ENCODE measurements at places on chromosomes 7 and 10.

GRCh38 chr10:17586821-17587234, 30.3 kb downstream of the HACD1 start:
- no peak for DNase-seq

DNA sequence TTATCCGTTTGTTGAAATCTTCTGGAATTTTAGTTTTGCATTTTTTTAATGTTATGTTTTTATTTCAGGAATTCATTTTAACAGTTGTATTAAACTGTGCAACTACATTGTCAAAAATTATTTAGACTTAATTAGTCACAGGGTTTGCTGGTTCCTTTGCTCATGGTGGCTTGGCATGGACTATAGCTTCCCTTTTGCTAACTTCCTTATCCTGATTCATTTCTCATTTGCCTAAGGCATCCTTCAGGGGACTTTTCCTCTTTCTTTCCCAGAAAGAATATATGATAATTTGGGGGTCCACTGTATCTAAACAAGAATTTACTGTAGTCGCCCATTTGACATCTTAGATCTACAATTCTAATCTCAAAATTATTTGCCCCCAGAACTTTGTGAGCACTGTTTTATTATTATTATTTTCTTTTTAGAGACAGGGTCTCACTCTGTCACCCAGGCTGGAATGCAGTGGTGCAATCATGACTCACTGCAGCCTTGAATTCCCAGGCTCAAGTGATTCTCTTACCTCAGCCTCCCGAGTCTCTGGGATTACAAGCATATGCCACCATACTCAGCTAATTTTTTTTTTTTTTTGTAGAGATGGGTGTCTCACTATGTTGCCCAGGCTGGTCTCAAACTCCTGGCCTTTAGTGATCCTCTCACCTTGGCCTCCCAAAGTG, 13.9 kb downstream of the FIGNL1 start:
- no peak for DNase-seq

- DNase-seq = no peak
Observed at GRCh38 chr7:134293002-134293740, 23.6 kb downstream of the SLC35B4 start.

DNA sequence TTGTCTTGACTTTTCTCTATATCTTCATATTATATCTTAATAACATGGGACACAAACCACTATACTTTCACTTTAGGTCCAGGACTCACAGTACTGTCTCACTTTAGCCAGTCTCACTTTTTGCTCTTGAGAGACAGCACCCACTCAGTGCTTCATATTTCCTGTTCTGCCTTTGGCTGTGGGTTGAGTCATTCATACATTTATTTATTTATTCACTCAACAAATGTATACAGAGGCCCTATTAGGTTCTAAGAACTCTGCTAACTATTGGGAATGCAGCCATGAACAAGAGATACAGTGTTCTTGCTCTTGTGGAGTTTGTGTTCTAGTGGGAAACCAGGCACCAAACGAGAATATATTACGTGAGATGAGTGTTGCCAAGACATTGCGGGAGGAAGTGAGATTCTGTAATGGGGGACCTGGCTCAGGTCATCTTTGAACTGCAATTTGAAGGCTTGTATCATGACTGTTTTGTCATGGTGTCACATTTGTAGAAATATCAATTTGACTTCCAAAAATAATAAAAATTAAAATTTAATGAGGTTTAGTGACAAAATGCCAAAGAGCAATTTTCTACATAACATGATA, 190.1 kb downstream of the SDHAF3 start:
- DNase-seq = no peak

- DNase-seq = no peak
Observed at GRCh38 chr7:44306606-44307005, 18.8 kb downstream of the CAMK2B start.

GRCh38 chr7:25944777-25945515, 207.1 kb upstream of the NFE2L3 start:
- DNase-seq = no peak

- no peak for DNase-seq
Observed at GRCh38 chr10:78450807-78451485, 417.3 kb downstream of the RPS24 start.

- no peak for DNase-seq
Observed at GRCh38 chr7:121916211-121916610, 43.2 kb downstream of the PTPRZ1 start.

- no peak for DNase-seq
Observed at GRCh38 chr7:99111591-99111990, 32.3 kb downstream of the SMURF1 start.

DNA sequence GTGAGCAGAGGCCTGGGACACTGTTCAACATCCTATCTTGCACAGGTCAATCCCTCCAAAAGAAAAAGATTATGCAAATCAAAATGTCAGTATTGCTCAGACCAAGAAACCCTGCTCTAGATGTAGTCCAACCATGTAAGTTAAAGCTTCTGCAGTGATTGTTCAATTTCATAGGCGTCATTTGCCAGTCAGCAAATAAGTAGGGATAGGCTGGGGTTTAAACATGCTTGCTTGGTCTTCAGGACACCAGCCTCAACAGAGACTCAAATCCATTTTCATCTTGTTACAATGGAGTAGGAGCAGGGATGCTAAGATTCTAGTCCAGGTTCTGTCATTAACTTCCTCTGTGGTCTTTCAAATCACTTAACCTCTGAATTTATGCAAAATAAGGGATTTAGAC, 89.1 kb downstream of the NRP1 start:
- no peak for DNase-seq

DNA sequence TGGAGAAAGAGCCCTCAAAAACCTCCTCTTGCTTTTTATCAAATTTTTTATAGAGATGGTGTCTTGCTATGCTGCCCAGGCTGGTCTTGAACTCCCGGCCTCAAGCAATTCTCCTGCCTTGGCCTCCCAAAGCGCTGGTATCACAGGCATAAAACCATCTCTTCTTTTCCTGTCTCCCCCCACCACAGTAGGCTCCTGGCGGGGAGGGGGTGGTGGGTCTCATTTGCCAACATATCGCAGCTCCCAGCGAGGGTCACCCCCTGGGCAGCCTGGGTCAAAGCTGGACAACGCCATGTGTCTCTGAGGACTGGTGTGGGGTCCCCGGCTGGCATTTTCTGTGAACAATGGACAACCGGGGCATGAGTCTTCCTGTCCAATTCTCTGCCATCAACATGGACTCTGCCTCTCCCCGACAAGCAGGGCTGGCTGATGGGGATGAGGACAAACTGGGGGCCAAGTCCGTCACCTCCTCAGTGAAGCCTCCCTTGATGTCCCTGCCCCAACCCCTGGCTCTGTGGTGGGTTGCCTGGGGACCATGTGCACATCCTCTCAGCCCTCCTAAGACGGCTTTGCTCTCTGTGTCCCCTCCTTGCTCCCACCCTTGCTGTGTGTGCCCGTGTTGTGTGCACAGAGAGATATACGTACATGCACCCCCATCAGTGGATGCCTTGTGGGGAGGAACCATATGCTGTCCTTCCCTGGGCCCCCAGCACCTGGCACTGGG, 86.4 kb upstream of the GNA12 start:
- DNase-seq = no peak

DNA sequence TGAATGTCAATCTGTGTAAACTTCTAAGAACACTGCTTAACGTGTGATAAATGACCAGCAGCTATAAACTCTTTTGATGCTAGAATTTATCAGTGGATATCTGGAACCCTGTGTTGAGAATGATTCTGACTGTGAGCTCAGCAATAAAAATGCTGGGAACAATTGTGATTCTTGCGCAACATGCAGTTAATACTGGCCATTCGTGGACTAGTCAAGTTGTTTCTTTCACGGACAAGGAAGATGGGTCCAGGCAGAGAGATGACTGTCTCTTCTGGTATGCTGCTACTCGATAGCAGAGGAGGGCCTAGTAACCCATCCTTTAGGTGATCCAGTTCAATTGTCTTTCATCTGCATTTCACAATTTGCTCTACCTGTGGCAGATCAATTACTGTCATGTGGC, 394.8 kb upstream of the IGFBP3 start:
- DNase-seq = no peak

DNA sequence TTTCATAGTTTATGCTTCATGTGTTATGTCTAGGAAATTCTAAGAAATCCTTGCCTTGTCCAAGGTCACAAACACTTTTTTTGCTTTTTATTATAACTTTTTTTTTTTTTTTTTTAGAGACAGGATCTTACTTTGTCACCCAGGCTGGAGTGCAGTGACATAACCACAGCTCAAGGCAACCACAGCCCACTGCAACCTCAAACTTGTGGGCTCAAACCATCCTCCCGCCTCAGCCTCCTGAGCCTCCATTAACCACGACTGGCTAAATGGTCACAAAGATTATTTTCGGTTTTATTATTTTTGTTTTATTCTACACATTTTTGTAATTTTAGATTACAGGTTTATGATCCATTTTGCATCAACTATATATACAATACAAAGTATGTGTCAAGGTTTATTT, 7.1 kb upstream of the FAM204A start:
- no peak for DNase-seq

DNA sequence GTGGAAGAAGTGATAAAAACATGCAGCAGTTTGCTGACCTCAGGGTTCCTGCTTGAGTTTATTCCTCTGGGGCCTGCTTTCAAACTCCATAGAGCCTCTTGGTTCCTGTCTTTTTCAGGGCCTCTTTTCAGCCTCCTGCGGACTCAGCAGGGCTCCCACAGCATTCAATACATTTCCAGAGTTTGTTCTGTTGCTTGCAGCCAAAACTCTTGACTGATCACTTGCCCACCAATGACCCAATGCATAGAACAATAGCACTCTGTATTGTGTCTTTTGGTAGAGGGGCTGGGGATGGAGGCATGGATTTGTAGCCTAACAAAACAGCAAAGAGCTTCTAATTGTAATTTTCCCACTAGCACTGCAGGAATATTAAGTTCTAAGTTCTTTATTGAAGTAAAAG, 50.8 kb upstream of the CREB5 start:
- no peak for DNase-seq

GRCh38 chr10:129023082-129023481, 444.0 kb upstream of the MGMT start:
- DNase-seq = no peak

- no peak for DNase-seq
Observed at GRCh38 chr7:68423356-68423755, 1174.9 kb upstream of the AUTS2 start.

- no peak for DNase-seq
Observed at GRCh38 chr7:126533715-126534114, 719.0 kb downstream of the GRM8 start.

DNA sequence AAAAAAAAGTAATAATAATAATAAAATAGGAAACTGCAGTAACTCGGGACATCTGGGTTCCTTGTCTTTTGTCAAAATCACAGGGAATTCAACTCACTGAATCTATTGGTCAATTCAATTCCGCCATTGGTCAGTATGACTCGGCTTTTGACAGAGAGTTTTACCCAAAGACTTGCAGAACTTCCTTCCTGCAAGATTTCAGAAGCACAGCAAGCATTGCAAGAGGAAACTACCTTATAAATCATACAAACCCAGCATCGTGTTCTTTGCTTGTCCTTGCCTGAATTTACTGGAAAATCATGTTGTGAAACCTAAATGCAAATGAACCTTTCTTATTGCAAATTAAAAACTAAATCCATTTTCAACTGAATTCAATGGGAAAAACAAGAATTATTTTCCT, 15.5 kb downstream of the KLF6 start:
- no peak for DNase-seq

DNA sequence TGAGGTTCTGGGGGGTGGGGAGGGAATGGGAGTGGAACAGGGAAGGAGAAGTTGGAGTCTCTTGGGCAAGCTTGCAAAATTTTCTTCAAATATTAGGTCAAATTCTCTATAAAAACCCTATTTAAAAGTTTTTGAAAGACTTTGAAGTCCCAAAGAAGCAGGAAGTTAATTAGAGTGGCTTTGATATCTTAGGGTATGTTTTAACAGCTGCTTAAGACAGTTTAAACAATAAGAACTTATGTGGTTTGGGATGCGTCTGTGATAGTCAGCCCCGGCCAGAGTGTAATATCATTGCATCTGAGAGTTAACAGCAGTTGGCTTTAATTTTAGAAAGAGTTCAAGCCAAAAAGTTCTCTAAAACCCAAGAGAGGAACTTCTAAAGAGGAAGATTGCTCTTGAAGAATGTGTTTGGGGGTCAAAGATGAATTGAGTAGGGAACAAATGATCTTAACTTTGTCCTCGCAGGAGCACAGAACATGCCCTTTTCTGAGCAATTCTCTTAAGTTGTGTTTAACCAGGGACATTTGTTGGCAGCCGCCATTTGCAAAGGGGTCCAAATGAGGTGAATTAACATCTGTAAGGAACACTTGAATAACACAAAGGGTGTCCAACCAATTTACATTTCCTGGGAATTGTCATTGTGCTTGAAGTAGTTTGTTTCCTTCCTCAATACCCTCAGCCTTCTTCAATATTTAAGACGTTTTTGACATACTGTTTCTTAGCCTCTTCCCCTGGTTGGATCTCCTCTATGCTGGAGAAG, 182.4 kb downstream of the PTEN start:
- DNase-seq = no peak

GRCh38 chr10:110775406-110775805, 96.3 kb upstream of the PDCD4 start:
- no peak for DNase-seq

GRCh38 chr10:21517134-21518031, 8.1 kb downstream of the SKIDA1 start:
- no peak for DNase-seq
